Suppressor macrophage (primary cell): ENCODE measurements at places on chromosomes 16 and 17.

- no peak for DNase-seq
Observed at GRCh38 chr17:46180892-46181274, 12.3 kb downstream of the KANSL1 start.

DNA sequence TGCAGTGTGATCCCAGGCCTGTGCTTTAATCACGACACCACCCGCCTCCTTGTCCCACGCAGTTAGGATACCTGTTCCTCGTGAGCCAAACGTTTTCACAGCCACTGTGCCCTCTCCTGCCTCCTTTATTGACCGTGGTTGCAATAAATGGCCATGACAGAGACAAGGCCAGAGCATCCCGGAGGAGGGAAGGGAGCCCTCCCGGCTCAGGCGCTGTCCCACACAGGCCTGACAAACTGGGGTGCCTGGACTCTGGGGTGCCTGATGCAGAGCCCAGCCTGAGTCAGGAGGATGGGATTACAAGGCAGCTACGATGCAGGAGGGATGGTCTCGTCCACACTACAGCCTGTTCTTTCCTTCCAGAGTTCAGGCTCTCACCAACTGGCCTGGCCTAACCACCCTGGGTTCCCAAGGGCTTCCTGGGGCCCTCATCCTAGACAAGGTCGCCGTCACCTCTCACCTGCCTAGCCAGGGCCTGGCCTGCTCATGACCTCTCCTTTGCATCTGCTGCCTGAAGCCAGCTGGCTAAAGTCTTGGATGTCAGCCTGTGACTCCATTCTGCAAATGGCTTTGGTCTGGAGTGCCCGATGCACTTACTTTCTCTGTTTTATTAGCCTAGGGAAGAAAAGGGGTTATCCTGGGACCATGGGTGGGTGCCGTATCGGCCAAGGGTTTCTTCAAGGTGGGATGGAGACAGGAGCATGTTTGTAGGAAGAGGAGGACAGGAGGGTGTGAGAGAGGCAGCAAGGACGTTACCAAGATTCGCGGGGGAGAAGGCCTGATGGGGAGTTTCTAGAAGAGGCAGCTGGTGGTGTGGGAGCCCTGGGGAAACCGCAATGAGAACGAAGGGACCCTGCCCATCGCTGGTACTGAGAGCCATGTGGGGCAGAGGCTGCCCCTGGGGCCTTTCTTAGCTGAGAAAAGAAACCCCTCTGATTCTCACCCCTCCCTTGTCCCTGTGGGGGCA is 234.3 kb upstream of the TNRC6C start:
- no peak for DNase-seq

DNA sequence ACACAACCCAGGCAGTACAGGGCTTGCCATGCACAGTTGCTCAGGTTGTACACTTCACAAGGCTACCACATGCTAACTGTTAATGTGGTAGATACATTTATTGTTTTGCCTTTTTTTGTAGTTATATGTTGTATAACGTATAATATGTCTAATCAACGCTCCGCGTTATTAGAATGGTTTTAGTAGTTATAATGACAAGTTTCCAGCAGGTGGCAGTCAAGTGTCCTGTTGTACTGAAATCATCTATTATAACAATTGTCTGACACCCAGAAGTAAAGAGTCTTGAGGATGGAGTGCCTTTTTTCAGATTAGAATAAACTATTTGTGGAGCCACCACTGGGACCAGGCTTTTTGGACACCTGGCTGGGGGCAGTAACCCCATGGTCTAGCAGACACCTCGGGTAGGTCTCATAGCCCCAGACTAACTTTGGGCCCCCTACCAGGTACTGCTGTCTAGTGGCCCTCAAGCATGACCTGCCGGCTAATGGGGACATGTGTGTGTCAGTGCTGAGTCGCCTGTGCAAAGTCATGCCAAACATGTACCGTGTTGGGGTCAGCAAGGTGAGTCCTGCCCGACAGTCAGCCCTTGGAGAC is 32.8 kb downstream of the MYO15A start:
- DNase-seq: peak; percentile 74

- DNase-seq: no peak
Observed at GRCh38 chr17:55458978-55459377, 37.3 kb upstream of the MMD start.

- no peak for DNase-seq
Observed at GRCh38 chr16:52203096-52203495, 343.8 kb downstream of the TOX3 start.

DNA sequence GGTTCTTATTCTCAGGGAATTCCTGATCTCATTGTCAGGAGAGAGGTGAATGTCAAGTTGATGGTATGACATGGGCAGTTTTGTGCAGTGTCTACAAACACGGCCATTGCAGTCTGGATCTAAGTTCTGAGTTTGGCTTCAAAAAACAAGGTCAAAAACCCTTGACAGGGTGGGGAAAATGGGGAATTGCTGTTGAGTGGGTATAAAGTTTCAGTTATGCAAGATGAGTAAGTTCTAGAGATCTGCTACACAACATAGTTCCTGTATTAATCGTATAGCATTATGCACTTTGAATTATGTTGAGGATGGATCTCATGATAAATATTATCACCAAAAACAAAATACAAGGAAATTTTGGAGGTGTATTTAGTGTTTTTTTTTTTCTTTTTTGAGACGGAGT is 36.6 kb upstream of the CARMIL2 start:
- peak; percentile 46 for DNase-seq

DNA sequence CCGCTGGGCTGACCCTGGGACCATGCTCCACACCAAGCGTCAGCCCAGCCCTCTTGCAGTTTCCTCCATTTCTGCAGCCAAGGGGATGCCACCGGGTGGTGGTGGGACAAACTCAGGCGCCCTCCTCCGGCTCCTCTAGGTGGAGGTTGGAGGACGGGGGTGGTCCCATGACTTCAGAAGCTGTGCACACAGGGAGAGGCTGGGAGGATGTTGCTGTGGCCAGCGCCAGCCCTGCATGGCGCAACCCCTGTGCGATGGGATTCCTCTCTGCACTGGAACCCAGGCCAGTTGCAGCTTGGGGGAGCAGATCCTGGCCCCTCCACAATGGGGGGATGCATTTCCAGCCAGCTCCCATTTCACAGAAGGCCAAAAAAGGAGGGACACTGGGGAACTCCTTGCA is 246.5 kb downstream of the C16orf95 start:
- no peak for DNase-seq

GRCh38 chr16:58236831-58237230 is 38.9 kb upstream of the CSNK2A2 start:
- DNase-seq: no peak

DNA sequence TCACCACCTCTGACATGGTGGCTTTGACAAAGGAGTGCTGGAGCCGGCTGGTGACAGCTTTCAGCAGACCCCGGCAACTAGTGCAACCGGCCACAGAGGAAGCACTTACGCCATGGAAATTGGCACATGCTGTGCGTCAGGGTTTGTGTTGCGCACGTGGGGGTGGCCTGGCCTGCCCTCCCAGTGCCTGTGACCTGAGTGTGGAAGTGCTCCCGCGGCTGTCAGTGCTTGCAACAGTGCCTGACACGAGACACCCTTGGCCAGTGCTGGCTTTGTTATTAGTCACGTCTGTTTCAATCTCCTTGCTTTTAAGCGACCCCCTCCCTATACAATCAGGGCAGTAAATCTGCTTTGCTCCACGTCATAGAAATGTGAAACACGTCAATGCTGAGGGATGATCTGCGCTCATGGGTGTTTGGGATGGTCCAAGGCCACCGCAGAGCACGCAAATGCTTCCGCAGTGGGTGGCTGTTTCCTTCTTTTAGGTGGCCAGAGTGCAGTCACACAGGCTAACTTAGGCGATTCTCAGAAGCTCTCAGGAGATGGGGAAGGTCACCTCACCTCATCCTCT is 64.3 kb downstream of the PGS1 start:
- peak; percentile 97 for DNase-seq

DNA sequence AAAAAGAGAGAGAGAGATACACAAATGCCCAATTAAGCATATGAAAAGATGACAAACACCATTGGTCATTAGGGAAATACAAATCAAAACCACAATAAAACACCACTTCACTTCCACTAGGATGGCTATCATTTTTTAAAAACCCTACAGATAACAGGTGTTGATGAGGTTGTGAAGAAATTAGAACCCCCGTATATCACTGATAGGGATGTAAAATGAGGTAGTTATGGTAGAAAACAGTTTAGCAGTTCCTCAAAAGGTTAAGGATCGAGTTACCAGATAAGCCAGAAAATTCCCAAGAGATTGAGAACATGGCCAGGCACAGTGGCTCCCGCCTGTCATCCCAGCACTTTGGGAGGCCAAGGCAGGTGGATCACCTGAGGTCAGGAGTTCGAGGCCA is 2.8 kb downstream of the P2RX5 start:
- no peak for DNase-seq

- no peak for DNase-seq
Observed at GRCh38 chr17:73464447-73464846, 152.6 kb upstream of the CDC42EP4 start.

GRCh38 chr17:62150471-62150870 is 85.4 kb upstream of the MED13 start:
- no peak for DNase-seq

DNA sequence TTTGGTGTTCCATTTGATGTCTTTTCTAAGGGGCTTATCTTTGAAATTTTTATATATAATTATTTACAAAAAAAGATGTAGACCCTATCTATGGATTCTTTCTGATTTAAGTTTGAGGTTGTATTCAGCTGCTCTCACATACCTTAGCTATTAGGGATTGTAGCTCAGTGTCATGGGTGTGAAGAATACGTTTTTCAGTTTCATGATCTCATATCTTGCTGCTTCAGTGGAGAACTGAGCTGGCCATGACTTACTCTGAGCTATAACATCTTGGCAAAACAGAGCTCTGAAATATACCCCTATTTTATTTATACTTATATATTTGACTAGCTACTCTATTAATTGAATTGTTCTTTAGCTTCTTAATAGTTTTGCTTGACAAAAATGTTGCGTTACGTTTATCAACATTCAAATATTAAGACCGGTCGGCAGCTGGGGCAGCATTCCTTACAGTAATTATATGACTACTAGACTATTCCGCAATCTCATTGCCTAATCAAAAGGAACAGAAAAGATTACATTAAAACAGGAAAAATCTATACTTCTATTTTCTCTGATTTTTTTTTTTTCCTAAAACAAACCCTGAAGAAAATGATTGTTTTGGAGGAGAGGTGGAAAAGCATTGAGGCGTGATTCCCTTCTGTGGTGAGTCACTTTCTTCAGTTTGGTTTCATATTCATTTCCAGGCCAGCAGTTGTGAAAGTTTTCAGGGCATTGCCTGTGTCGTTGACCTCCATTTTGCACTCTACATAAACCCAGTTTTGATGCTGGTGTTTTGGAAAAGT is 24.1 kb upstream of the KRT24 start:
- DNase-seq: no peak

DNA sequence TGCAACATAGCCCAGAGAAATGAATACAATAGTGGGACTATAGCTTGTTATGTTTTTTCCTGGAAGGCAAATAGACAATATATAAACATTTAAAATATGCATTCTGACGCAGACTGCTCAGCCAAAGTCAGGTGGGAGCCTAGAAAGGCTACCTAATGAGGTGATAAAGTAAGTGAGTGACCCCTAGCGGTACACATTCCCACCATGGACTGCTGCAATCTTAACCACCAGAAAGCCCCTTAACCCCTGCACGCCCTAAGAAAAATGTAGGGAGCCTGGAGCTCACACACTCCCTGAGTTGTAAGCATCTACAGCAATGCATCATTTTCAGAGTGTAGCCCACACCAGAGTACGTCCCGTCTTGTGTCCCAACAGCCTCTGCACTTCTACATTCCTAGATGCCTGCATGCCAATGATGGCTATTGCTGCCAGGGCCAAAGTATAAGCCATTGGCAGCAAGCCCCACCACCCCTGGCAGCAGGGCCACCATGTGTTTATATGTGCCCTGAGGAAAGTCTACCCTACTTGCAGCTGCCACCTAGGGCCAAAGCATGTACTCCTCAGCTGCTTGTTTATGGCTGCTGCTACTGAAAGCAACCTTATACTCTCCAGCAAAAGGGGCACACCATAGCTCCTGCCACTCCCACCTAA is 127.6 kb downstream of the KIF2B start:
- DNase-seq: no peak

DNA sequence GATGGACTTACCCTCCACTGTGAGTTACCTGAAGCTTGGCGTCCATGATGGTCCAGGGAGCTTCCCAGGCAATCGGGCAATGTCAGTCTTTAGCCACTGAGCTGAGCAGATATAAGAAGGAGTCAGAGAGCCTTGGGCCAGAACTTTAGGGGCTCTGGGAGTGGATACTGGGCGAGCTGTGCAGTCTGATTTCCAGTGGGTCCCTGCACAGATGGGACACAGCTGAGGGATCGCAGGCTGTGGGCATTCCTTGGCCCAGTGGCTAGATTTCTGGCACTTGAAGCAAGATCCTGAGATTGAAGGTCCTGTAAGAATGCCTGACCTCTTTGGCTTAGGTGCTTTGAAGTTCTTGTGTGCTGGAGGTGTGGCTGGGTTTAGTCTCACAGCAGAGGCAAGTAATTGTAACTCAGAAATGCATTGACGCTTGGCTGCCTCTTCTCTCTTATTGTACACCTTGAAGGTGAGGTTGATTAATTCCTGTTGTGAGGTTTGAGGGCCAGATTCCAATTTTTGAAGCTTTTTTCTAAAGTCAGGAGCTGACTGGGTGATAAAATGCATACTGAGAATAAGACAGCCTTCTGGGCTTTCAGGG is 2283.8 kb downstream of the TP53TG3F start:
- no peak for DNase-seq

DNA sequence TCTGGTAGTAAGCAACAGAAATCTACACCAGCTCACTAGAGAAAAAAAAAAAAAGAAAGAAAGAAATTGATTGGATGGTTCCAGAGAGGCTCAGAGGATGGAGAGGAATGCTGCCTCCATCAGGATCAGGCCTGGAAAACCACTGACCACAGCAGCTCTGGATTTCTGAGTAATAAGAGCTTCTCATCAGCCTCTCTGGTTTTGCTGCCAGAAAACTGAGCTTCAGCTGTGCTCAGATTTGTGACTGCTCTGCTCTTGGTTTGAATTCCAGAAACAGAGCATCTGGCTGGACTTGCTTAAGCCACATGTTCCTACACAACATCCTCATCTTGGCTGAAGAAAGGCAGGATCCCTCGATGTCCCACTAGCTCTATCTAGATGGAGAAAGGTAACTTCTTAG is 25.9 kb downstream of the IRX6 start:
- DNase-seq: no peak
